ENCODE measurements at places on chromosomes 1 and 21. TPM values are rescaled to one million over a fixed set of nuclear protein-coding genes. Genes with fewer than 3 reads are reported as not detected.
A peak's percentile ranks its signal among the peaks of the same experiment; 100 is the strongest.

DNA sequence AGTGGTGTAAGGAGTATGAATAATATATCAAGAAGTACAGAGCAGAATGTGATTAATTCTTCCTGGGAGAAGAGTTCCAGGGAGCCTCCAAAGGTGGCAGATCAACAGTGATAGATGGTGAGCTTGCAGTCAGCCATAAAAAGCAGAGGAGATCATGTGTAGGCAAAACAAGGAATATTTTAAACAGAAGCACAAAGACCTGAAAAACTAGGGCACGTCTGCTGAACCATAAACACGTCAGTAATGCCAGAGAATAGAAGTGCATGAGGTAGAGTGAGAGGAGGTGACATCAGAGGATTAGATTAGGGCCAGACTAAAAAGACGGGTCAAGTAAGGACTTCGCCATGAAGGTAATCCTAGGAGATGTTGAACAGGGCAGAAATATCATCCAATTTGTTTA, 151.8 kb downstream of the EIF4G3 start:
- DNase-seq = no peak

The BEND5 gene
- total RNA-seq = 3.4 TPM

DNA sequence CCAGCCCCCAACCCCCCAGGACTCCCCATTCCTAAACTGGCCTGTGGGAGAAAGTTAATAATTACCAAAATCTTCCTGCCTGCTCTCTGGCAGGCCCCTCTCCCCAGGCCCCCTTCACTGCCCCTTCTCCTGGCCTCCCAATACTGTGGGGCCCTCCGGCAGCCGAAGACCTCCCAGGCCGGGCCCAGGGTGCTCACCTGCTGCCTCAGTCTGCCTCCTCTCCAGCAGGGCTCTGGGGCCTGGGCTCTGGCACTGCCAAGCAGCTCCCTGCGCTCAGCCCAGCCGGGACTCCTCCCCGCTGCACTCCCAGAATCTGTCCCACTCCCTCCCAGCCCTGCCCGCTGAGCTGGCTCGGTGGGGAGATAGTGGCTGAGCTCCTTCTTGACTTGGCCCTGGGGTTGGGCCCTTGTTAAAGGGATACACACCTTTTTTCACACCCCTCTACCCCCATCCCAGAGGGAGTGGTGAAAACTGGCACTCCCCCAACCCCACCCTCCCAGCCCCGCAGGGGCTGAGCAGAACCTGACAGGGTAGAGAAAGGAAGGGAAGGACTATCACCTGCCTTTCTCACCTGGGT, at the start of gene S100A16:
Gene S100A16, minus strand, starts transcription at position 383 of the 577 bp plus-strand sequence. CDS start 4,986 bp downstream, outside the sequence.
- peak; percentile 89 for DNase-seq

GRCh38 chr1:238895911-238896310, 490.5 kb upstream of the CHRM3 start:
- no peak for DNase-seq

- no peak for DNase-seq
These were observed 1528.0 kb upstream of the TPTE start for GRCh38 chr21:8993284-8993942.

GRCh38 chr1:95119273-95119672, 2.1 kb downstream of the TLCD4 start:
- DNase-seq = no peak

DNA sequence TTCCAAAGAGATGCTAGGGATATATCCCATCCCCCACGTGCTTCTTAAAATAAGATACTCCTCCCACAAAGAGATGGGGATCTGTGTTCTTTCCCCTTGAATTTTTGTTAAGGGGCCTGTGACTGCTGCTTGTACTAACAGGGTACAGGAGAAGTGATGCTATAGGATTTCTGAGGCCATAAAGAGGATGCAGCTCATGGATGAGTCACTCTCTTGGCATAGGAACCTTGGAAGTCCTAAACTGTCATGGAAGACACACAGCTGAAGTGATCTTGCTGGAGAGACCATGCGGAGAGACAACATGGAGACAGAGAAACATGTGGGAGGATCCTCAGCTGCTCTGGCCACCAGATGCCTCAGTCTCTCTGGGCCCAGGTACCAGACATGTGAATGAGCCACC, 157.2 kb downstream of the S1PR1 start:
- DNase-seq = no peak

GRCh38 chr1:95426772-95427171, 192.8 kb downstream of the RWDD3 start:
- DNase-seq = no peak

Measured in upper lobe of right lung (tissue), 1 donor.